Stimulated activated CD8-positive, alpha-beta memory T cell treated with anti-CD3 and anti-CD28 coated beads, Interleukin-4, amount 100 ng/mL, for 1 hour (primary cell): ENCODE measurements at places on chromosomes 1 and 21.

DNA sequence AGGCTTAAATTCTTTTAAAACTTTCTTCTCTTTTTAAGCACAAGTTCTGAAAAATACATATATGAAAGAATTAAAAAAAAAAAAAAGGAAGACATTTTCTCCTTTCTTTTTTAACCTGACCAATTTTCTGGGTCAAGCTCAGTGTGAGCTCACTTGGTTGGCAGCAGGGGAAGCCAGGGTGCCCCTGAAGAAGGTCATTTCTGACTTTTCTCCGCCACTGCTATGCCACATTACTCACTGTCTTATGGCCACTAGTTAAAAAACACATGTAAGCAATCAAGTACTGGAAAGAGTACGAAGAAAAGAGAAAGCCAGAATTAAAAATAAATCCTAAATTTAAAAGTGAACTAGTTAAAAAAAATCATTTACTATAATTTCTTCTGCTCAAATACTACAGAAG lies 275.0 kb downstream of the NEGR1 start:
- DNase-seq = no peak

- DNase-seq = no peak
Measured at GRCh38 chr1:20123722-20124455, 4.6 kb upstream of the PLA2G2D start.

- DNase-seq = no peak
Measured at GRCh38 chr1:166902279-166902678, 26.2 kb upstream of the TADA1 start.

- no peak for DNase-seq
Measured at GRCh38 chr1:185376840-185377635, 60.0 kb upstream of the IVNS1ABP start.

DNA sequence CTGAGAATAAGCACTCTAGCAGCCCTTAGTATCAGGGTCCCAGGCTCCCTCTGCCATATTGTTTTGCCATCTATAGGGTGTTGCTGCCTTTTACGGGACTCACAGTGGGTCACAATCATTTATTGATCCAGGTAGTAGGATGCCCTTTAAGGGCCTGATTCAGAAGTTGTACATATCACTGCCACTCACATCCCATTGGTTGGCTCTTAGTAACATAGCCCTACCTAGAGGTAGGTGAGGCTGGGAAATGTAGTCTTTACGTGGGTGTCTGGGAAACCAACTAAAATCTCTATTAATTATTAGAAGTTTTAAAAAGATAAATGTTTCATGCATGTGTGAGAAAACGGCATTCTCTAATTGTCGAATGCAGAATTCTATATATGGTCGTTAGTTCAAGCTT lies 78.8 kb upstream of the ATP5PO start:
- DNase-seq = no peak

GRCh38 chr1:202684716-202685115 lies 25.5 kb downstream of the SYT2 start:
- no peak for DNase-seq

DNA sequence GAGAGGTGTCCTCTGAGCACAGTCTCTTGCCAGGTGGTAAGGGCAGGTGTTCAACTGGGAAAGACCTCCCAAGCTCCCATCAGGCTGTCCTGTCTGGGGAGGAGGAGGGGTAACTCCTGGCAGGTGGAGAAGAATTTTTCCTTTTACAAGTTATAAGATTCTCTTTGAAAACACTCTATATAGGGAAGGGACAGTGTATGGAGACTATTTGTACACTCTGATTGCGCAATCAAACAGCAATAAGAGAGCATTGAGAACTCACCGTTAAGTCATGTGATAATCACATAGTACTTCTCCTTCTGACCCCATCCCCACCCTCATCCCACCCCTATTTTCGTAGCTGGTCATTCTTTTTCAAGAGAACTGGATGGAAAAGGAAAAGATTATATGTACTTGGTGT lies 179.3 kb upstream of the ZNF644 start:
- no peak for DNase-seq

DNA sequence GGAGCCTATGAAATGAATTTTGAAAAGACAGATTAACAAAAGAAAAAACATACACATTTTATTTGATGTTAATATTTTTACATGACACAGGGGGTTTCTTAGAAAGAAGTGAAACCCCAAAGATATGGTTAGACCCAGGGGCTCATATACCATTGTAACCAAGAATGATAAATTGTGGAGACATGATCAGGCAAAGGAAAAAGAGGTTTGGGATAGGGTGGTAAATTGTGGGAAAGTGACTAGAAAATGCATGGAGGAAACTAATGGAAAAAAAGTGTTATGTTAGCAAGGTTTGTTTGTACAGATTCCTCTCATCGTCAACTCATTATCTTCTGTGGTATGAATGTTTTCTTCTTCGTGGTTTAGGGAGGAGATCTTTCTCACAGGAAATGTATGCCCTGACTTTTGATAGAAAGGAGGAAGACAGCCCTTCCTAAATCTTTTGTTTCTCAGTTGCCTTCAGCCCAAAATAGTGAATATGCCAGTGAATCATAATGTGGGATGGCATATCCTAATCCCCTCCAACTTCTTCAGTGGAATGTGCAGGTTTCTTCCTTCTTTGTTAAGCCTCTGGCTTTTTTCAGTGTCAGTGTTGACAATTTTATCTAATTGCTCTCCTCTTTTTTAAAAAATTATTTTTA lies 140.4 kb upstream of the UBE2U start:
- DNase-seq = no peak

DNA sequence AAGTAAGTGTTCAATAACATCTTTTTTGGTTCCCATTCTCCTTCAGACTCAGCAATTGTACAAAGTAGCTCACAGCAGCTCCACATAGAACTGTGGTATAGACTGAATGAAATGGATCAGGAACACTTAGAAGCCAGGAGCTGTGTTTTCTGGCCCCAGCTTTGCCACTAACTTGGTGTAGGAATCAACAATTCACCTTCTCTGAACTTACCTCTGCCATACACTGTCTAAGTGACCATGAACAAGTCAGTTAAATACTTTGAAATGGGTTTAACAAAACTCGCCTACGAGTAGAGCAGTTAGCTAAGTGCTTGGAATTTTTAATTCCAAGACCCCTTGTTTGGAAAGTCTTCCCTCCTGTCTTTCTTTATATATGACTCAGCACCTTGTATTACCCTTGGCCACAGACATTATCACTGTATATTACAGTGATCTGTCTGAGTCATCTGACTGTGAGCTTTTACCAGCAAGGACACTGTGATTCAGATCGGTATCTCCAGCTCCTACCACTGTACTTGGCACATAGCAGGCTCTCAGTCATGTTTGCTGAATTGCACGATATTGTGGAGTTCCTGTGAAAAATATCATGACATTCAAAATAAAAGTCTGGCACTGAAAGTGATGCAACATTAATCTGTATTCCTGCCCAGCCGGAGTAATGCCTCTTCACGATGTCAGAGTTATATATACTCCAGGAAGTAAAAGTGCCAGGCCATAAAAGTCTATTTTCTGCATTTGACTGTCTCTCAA lies 101.7 kb upstream of the BEND5 start:
- no peak for DNase-seq

DNA sequence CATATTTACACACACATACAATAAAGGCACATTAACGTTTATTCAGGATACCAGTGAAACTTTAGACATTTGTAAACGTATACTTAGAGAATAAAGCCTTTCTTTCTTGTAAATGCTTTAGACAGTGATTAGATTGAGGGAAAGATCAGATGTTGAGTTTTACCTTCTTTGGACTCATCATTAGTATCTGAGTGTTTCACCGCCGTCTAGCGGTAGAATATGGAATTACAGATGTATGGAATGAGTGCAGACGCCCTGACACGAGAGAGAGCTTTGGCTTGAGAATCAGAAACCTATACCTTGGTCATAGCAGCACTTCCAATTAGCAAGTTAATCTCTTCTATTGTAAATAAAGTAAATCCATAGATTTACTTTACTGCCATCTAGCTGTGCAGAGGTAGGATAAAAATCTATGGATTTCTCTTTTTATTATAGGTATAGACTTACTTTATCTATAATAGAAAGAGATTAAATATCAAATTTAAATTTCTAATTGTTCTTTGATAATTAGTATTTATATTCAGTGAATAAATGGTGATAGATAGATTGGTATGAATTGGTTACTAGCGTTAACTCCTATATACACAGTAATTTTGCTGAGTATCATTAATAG lies 12.6 kb downstream of the FLG2 start:
- no peak for DNase-seq
